ENCODE measurements at places on chromosomes 13 and 19.

- no peak for DNase-seq
Measured at GRCh38 chr13:41145136-41145908, 12.7 kb upstream of the KBTBD6 start.

- DNase-seq: no peak
Measured at GRCh38 chr13:113090806-113091205, 14.8 kb upstream of the F7 start.

- no peak for DNase-seq
Measured at GRCh38 chr19:29289020-29289419, 76.1 kb upstream of the UQCRFS1 start.

GRCh38 chr19:33339016-33339984, 34.2 kb upstream of the CEBPG start:
- DNase-seq: no peak

- DNase-seq: no peak
Measured at GRCh38 chr19:34277244-34277643, 22.9 kb downstream of the GARRE1 start.

GRCh38 chr13:95677564-95678266, 776 bp downstream of the DNAJC3 start:
- DNase-seq: no peak

GRCh38 chr13:59247171-59247570, 916.6 kb downstream of the DIAPH3 start:
- DNase-seq: no peak

DNA sequence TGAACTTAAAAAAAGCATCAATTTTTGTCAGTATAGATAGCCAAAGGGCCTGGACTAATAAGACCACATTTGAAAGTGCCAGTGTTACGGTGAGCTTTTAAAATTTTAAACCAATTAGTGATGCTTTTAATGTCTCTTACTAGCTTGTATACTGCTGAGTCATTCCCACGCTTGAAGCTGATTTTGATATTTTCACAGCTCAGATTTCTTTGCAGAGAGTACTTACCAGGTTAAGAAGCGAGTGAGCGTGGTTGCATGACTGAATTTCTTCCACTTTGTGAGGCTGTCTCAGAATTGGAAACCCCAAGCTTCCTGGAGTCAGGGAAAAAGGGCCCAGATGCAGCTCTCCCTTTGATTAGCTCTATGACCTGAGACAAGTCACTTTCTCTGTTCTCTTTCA, 74.5 kb upstream of the NBEA start:
- DNase-seq: no peak

- DNase-seq: no peak
Measured at GRCh38 chr13:64774915-64775314, 2455.2 kb downstream of the PCDH9 start.

- no peak for DNase-seq
Measured at GRCh38 chr13:61664801-61665705, 249.4 kb upstream of the PCDH20 start.

- DNase-seq: no peak
Measured at GRCh38 chr19:4064496-4065260, 2.0 kb downstream of the ZBTB7A start.

Data from SIG-M5 (cell line).